ENCODE measurements at places on chromosomes 3 and 15.

DNA sequence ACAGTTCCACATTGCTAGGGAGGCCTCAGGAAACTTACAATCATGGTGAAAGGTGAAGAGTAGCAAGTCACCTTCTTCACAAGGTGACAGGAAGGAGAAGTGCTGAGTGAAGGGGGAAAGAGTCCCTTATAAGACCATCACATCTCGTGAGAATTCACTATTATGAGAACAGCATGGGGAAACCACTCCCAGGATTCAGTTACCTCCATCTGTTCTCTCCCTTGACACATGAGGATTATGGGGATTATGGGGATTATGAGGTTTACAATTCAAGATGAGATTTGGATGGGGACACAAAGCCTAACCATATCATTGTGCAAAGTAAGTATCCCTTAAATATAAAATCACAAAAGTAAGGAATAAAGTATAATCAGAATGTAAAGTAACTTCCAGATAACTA, 375.9 kb upstream of the NAALADL2 start:
- no peak for DNase-seq

DNA sequence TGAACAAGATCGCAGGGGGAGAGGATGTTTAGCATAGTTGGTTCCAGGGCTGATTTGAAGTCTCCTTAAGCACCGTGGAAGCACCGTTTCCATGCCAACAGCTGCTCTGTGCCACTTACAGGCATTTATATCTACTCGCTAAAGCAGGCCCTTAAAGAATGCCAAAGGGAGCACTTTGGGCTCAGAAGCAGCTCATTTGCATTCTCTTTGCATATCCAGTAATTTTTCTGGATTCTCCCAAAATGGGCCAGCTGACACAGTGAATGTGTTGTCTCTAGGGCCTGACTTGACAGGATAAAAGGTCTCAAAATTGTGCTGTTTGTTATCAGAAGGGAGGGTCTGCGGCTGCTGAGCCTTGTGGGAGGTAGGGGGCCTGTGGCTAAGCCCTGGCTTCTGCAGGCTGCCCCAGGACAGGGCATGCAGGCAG, 138.6 kb downstream of the FBLN2 start:
- peak; percentile 11 for DNase-seq

DNA sequence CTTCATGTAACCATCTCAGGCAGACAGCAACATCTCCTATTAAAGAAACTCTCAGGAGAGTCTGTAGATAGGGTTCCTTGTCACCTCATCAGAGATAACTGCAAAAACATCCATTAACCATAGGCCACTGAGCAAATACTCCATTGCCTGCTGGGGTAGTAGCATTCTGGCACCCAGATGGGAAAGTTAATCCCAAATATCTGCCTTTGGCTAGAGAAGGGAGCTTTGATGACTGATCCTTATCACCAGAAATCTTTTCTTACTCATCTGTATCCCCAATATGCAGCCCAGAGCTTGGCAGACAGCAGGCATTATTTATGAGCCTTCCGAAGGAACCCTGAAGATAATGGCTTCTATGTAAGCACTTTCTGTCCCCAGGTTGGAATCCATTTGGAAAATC, 173.1 kb downstream of the MFSD1 start:
- no peak for DNase-seq

DNA sequence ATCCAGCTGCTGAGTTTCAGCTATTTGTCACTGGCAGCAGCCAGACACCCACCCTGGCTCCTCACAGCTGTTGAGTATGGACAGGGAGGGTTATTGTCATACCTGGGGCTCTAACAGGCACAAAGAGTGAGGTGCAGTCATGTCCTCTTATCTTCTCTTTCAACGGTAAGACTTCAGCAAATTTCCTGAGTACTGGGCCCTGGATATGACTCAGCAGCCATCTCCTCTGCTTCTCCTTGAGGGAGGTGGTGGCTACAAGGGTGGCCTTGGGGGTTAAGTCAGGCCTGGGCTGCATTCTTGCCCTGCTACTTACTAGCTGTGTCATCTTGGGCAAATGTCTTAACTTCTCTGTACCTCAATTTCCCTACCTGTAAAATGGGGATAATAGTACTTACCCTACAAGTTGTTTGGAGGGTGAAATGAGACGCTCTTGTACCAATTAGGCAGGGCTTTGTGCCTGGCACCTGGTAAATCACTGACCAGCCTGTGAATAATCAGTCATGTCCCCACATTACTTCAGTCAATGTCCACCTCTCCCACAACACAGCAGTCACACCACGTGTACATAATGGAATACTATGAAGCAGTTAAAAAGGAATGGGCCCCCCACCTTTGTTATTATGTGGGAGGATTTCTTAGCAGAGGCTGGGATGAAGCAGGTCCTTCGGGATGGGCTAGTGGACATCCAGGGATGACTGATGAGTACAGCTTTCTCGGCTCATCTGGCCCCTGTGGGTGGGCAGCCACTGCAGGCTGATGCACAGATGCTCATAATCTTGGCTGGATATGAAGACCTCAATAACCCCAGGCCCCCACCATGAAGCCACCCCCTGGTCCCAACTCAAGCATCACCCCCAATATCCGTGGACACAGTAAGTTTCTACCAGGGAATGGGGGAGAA, 528.8 kb downstream of the SHQ1 start:
- no peak for DNase-seq

DNA sequence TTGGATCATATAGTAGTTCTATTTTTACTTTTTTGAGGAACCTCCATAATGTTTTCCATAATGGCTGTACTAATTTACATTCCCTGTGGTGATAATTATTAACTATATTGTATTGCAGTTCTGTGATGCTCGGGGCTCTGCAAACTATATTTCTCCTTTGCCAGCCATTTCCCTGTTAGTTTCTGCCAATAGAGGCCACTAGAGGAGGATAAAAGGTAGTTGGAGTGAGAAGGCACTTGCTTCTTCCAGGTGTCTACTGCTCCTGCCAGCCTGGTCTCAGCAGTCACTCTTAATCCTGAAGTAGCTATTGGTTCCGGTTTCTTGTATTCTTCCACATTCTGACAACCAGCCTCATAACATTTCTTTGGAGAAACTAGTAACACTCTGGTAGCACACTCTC, 233.9 kb upstream of the GBE1 start:
- DNase-seq = peak; percentile 20
